ENCODE measurements at places on chromosomes 1 and 21. TPM values are rescaled to one million over a fixed set of nuclear protein-coding genes. Genes with fewer than 3 reads are reported as not detected.

Gene GBP7
- total RNA-seq, result not detected

GRCh38 chr1:204263254-204263910, 49.6 kb upstream of the GOLT1A start:
- ATAC-seq, result no peak

Gene KRTAP19-1
- not detected for total RNA-seq

DNA sequence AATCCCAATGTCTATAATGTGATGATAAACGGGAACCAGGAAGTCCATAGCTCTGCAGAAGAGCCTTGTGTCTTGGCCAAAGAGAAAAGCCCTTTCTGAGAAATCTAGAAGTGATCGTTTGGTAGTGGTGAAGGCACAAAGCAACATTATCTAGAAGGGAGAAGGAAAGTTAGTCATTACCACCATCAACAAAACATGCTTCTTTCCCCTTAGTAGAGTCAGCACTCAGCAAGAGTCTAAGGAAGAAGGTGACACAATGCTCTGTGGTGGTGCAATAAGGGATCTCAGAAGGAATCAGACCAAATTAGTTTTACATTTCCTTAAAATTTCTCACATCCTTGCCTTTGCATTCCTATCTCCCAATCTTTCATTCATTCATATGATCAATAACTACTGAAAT, 134.4 kb upstream of the PRDX6 start:
- ATAC-seq, result no peak

- ATAC-seq, result no peak
Observed at GRCh38 chr1:22257290-22258275, 114.7 kb upstream of the WNT4 start.

Gene SLC25A34
- total RNA-seq, result 0.90 TPM

DNA sequence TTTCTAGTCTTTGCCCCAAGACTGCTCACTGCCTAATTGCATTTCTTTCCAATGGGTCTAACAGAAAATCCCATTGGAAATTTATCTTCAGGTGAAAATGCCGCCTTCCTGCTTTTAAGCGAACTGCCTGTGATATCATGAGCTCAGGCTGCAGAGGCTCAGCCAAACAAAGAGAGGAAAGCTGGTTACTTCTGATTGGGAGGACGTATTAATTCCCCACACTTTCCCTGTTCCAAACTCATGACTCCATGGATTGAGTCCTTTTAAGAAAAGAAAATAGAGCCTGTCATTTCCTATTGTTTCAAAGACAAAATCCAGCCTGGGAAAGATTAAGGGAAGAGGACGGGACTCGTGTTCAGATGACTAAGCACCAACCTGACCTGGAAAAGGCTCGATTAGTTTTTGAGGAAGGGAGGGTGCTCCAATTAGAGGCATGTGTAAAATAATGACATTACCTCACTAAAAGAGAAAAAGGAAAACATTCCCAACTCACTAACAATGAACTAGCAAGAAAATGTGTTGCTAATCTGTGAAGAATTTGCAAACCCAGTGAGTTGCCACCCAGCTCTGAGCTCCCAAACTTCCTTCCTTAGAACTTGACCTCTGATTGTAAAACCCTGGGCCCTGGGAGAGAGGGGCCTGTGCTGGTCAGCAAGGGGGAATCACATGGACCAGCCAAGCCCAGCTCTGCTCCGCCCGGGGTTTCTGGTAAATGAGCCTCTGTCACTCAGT, 61.2 kb downstream of the TCP10L start:
- no peak for ATAC-seq

Gene KIAA1614
- 0.04 TPM for total RNA-seq

DNA sequence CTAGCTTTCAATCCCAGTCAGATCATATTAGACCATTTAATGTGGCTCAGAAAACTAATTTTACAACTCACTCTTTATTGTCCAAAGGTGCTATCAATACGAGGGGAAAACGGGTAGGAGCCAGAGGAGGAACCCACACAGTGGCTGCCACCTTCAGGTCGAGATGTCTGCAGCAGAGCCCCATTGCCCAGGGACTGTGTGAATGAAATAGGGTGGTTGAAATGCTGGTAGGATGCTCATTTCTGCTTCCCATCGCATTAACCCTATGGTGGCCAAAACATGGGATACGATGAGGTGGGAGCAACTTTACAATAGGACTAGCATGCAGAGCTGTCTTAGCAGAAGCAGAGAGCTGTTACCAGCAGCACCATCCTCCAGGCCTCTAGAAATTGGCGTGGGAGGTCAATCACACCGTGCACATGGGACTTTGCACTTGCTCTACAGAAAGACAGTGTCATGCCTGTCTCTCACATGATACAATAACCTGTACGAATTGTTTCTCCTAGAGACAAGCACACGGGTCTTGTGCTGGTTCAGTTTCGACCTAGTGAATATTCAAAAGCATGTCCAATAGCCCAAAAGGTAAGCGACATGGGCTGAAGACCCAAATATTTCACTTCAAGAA, 69.5 kb upstream of the DESI2 start:
- no peak for ATAC-seq

Gene NDUFS5
- total RNA-seq, result 199 TPM

DNA sequence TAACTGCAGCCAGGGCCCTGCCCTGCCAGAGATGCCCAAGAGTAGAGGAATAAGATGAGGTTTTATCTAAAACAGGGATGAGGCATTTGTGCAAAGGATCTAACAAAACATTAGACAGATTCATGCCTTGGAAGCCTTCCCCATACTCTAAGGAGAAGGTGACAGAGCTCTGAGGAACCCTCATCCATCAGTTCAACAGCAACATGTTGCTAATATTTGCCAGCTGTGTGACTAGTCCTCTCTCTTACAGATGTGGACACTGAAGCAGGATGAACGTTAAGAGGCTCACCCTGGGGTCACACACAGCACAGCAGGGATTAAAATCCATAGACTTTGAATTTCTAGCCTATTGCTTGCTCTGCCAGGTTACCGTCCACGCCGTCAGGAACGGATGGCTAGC, 99.0 kb downstream of the ZBTB18 start:
- no peak for ATAC-seq

DNA sequence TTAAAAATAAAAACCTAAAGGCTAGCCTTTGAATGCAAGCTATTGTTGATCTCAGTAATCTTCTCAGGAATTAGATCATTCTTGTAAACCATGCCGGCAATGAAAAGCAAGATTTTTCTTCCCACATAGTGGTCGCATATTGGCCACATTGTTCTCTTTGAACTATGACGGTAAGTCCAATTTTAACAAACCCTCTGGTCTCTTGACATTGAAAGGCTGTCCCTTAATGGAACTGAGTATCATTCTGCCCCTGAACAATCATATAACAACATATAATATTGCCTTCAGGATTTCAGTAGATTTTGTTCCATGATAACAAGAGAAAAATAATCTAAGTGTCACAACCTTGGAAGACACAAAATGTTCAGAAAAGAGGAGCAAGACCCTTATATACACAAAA, 1.3 kb downstream of the TNNI3K start:
- ATAC-seq, result no peak

Gene GBP6
- 0.58 TPM for total RNA-seq

- no peak for ATAC-seq
Observed at GRCh38 chr1:18188820-18189517, 81.4 kb downstream of the IGSF21 start.

Gene HRNR
- not detected for total RNA-seq

Gene FLG2
- not detected for total RNA-seq
